ENCODE measurements at places on chromosomes 13 and 19. TPM values are rescaled to one million over a fixed set of nuclear protein-coding genes. Genes with fewer than 3 reads are reported as not detected.

GRCh38 chr13:78012046-78012445 lies 93.4 kb upstream of the EDNRB start:
- H3K27ac ChIP-seq, result no peak overlapping the region
- H3K36me3 ChIP-seq, result no peaks in the 10 kb centered on the region
- H3K4me3 ChIP-seq, result no peak overlapping the region
- H3K4me1 ChIP-seq, result no peaks in the 10 kb centered on the region
- DNase-seq, result no peak

GRCh38 chr13:43787997-43788396 lies 1.2 kb upstream of the ENOX1 start:
- DNase-seq, result no peak
- H3K27ac ChIP-seq, result no peak overlapping the region
- H3K36me3 ChIP-seq, result no peaks in the 10 kb centered on the region
- peaks cover 57% of the 10 kb centered on the region for H3K27me3 ChIP-seq
- H3K4me3 ChIP-seq, result peak overlapping the region; percentile 67
- peaks cover 9% of the 10 kb centered on the region for H3K4me1 ChIP-seq

DNA sequence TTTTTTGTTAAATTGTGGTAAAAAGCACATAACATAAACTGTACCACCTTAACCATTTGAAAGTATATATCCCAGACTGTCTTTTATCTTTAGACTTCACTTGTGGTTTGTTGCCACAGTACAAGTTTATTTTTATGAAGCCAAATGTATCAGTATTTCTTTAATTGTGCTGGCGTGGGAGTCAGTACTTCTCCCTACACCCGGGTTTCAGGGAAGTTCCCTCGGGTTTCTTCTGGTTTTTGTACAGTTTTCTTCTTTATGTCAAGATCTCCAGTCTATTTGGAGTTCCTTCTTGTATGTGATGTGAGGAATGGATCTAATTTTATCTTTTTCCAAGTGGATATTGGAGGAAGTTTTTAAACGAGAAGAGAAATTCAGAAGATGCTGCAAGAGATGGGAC lies 20.5 kb downstream of the CCDC8 start:
- peaks cover 6% of the 10 kb centered on the region for H3K4me1 ChIP-seq
- no peak for DNase-seq
- H3K4me3 ChIP-seq, result no peak overlapping the region
- H3K27me3 ChIP-seq, result peaks cover 4% of the 10 kb centered on the region
- peaks cover 21% of the 10 kb centered on the region for H3K36me3 ChIP-seq

DNA sequence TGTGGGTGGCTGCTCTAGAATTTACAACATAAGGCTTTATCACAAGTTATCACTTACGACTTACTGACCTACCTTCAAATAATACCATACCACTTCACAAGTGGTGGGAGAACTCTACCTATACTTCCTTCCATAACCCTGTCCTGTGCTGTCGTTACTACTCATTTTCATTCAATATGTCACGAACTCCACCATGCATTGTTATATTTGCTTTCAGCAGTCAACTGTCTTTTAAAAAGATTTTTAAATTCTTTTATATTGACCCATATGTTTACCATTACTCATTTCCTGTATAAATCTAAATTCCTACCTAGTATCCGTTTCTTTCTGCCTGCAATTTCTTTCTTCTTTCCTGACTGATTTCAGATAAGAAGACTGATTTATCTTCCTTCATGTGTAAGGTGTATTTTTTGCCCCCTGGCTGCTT lies 200.0 kb downstream of the KLF12 start:
- H3K27me3 ChIP-seq, result no peaks in the 10 kb centered on the region
- no peak overlapping the region for H3K4me3 ChIP-seq
- H3K36me3 ChIP-seq, result peaks cover 10% of the 10 kb centered on the region

- DNase-seq, result no peak
- no peaks in the 10 kb centered on the region for H3K27me3 ChIP-seq
- H3K4me3 ChIP-seq, result peak overlapping the region; percentile 70
Measured at GRCh38 chr13:99374169-99374991, 67.2 kb upstream of the GPR183 start.

- H3K27me3 ChIP-seq, result peaks cover 1% of the 10 kb centered on the region
- H3K36me3 ChIP-seq, result no peaks in the 10 kb centered on the region
- H3K4me1 ChIP-seq, result peaks cover 40% of the 10 kb centered on the region
- DNase-seq, result no peak
- H3K4me3 ChIP-seq, result peak overlapping the region; percentile 44
Measured at GRCh38 chr19:8192221-8192820, 16.8 kb upstream of the CERS4 start.

- H3K4me3 ChIP-seq, result no peak overlapping the region
- no peak overlapping the region for H3K27ac ChIP-seq
- H3K27me3 ChIP-seq, result no peaks in the 10 kb centered on the region
- no peaks in the 10 kb centered on the region for H3K4me1 ChIP-seq
Measured at GRCh38 chr13:61247149-61247936, 168.3 kb downstream of the PCDH20 start.

GRCh38 chr13:23440821-23441618 lies 7.5 kb upstream of the SACS start:
- no peak overlapping the region for H3K27ac ChIP-seq
- H3K27me3 ChIP-seq, result peaks cover 3% of the 10 kb centered on the region
- H3K36me3 ChIP-seq, result no peaks in the 10 kb centered on the region
- H3K4me3 ChIP-seq, result no peak overlapping the region
- no peak for DNase-seq
- H3K4me1 ChIP-seq, result no peaks in the 10 kb centered on the region

GRCh38 chr13:28426381-28426780 lies 68.5 kb downstream of the FLT1 start:
- peaks cover 21% of the 10 kb centered on the region for H3K4me1 ChIP-seq
- no peak for DNase-seq
- H3K27me3 ChIP-seq, result peaks cover 11% of the 10 kb centered on the region
- peaks cover 8% of the 10 kb centered on the region for H3K36me3 ChIP-seq

- no peaks in the 10 kb centered on the region for H3K36me3 ChIP-seq
- H3K4me1 ChIP-seq, result no peaks in the 10 kb centered on the region
- DNase-seq, result no peak
Measured at GRCh38 chr13:29458419-29458818, 137.1 kb downstream of the SLC7A1 start.

GRCh38 chr13:111948811-111949210 lies 118.1 kb upstream of the SOX1 start:
- no peaks in the 10 kb centered on the region for H3K4me1 ChIP-seq
- H3K4me3 ChIP-seq, result no peak overlapping the region
- no peaks in the 10 kb centered on the region for H3K36me3 ChIP-seq
- H3K27me3 ChIP-seq, result no peaks in the 10 kb centered on the region
- H3K27ac ChIP-seq, result no peak overlapping the region

- DNase-seq, result no peak
- H3K27me3 ChIP-seq, result no peaks in the 10 kb centered on the region
- peaks cover 9% of the 10 kb centered on the region for H3K4me1 ChIP-seq
- no peaks in the 10 kb centered on the region for H3K36me3 ChIP-seq
- H3K27ac ChIP-seq, result no peak overlapping the region
Measured at GRCh38 chr19:29851769-29852521, 40.2 kb downstream of the CCNE1 start.

The PRODH2 gene
- total RNA-seq, result not detected

The OXGR1 gene
- not detected for total RNA-seq

The CCDC124 gene
- total RNA-seq, result 54.2 TPM

Measured in activated naive CD8-positive, alpha-beta T cell treated with anti-CD3 and anti-CD28 coated beads, Interleukin-2, amount 10 ng/mL, durations not matched to agents 7 days and 5 days (primary cell).